ENCODE measurements at places on chromosomes 3 and 15. TPM values are rescaled to one million over a fixed set of nuclear protein-coding genes. Genes with fewer than 3 reads are reported as not detected.

The ISLR gene
- total RNA-seq, result 14.0 TPM

The COPG1 gene
- total RNA-seq, result 240 TPM

The SCN10A gene
- total RNA-seq, result not detected

The SERINC4 gene
- total RNA-seq, result under 0.01 TPM

- no peaks in the 10 kb centered on the region for H3K27me3 ChIP-seq
- H3K36me3 ChIP-seq, result peaks cover 37% of the 10 kb centered on the region
- no peak overlapping the region for H3K27ac ChIP-seq
- H3K4me1 ChIP-seq, result peaks cover 5% of the 10 kb centered on the region
- DNase-seq, result no peak
Observed at GRCh38 chr3:14129296-14129695, 4.4 kb downstream of the TMEM43 start.

GRCh38 chr3:151012753-151013152, 40.2 kb upstream of the CLRN1 start:
- H3K27ac ChIP-seq, result no peak overlapping the region
- H3K27me3 ChIP-seq, result no peaks in the 10 kb centered on the region
- no peaks in the 10 kb centered on the region for H3K4me1 ChIP-seq
- H3K36me3 ChIP-seq, result no peaks in the 10 kb centered on the region
- no peak overlapping the region for H3K4me3 ChIP-seq
- no peak for DNase-seq

DNA sequence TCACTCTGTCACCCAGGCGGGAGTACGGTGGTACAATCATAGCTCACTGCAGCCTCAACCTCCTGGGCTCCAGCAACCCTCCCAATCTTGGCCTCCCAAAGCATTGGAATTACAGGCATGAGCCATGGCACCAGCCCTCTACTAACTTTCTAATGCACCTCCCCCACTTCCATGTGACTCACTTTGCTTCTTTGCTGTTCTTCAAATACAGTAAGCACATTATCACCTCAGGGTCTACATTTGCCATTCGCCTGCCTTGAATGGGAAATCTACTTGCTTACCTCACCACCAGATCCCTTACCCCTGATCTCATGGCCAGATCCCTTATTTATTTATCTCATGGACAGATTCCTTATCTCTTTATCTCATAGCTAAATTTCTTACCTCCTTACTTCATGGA, 235.3 kb downstream of the KCNMB2 start:
- no peaks in the 10 kb centered on the region for H3K4me1 ChIP-seq
- H3K4me3 ChIP-seq, result no peak overlapping the region
- H3K27me3 ChIP-seq, result no peaks in the 10 kb centered on the region
- no peak overlapping the region for H3K27ac ChIP-seq
- DNase-seq, result no peak

DNA sequence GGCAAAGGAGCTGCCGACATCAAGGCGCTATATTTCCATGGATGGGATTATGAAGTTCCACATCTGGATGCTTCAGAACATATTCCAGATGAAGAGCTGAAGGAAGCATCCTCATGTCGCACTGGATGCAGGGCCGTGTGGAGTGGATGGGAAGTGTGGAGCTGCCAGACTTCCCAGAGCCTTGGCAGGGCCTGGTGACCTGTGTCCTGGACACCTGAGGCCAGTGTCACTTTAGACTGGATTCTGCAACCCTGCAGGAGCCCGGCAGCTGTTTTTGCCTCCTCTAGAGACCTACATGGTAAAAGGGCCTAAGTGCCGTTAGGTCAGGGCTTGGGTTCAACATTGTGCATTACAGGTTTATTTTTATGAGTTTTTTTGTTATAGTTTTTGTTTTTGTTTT, 11.3 kb upstream of the XYLB start:
- no peaks in the 10 kb centered on the region for H3K36me3 ChIP-seq
- DNase-seq, result no peak
- H3K27me3 ChIP-seq, result no peaks in the 10 kb centered on the region

GRCh38 chr3:50203809-50204803, 965 bp upstream of the SLC38A3 start:
- no peaks in the 10 kb centered on the region for H3K36me3 ChIP-seq
- peaks cover 47% of the 10 kb centered on the region for H3K27me3 ChIP-seq
- no peak overlapping the region for H3K27ac ChIP-seq

DNA sequence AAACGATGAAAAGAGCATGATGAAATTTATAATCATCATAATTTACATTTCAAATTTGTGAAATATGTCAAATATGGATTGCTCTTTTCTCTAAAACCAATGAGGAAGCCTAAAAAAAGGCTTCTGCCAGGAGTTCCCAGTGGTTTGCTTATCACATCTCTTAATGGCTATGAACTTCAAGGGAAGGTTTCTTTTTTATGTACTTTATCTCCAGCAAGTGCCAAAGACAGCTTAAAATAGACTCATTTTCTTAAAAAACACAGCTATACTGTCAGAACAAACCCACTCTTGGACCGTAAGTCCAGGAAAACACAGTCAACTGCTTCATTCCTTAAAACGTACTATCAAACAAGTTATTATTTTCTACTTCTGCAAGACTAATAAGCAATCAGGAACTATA, 80.2 kb downstream of the DLG1 start:
- H3K4me1 ChIP-seq, result peaks cover 12% of the 10 kb centered on the region
- no peaks in the 10 kb centered on the region for H3K27me3 ChIP-seq
- H3K4me3 ChIP-seq, result no peak overlapping the region
- no peak overlapping the region for H3K27ac ChIP-seq
- no peaks in the 10 kb centered on the region for H3K36me3 ChIP-seq

DNA sequence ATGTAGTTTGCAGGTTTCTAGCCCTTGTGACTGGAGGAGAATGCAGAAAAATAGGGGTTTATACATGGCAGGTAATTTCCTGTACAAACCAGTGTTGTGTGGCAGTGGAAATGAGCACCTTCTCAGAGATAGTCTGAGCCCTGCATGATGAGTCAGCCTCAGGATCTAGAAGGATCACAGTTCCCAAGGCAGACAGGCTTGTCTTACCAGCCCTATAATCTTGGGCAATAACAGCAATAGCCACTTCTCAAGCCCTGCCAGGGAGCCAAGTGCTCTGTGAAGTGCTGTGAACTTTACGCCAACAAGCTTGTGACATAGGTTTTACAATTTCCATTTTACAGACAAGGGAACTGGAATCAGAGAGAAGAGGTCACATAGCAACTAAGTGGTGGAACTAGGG, 89.4 kb downstream of the CD47 start:
- no peak overlapping the region for H3K27ac ChIP-seq
- no peak for DNase-seq

GRCh38 chr3:9074079-9074478, 110.8 kb upstream of the RAD18 start:
- no peak overlapping the region for H3K27ac ChIP-seq
- no peak overlapping the region for H3K4me3 ChIP-seq
- no peaks in the 10 kb centered on the region for H3K36me3 ChIP-seq
- H3K4me1 ChIP-seq, result no peaks in the 10 kb centered on the region
- DNase-seq, result peak; percentile 80

- no peaks in the 10 kb centered on the region for H3K4me1 ChIP-seq
- no peak overlapping the region for H3K27ac ChIP-seq
- no peak for DNase-seq
- no peak overlapping the region for H3K4me3 ChIP-seq
Observed at GRCh38 chr3:167908746-167909503, 173.4 kb downstream of the SERPINI1 start.

DNA sequence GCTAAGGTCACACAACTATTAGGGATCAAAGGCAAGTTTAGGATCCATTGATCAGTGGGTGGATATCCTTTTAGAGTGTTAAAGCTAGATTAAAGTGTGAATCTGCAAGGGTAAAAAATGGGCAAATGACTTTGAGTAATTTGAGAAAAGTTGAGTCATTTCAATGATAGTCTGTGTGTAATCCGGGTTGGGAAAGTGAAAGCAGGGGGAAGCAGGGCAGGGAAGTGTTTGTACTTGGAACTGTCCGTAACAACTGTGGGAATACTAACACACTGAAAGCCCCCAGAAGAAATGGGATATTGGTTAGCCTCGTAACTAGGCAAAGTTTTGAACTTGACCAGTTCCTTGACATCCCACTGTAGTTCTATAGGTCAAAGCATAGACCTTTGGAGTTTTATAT, 187.2 kb upstream of the SLITRK3 start:
- no peaks in the 10 kb centered on the region for H3K36me3 ChIP-seq
- no peaks in the 10 kb centered on the region for H3K27me3 ChIP-seq
- no peak overlapping the region for H3K4me3 ChIP-seq
- H3K27ac ChIP-seq, result no peak overlapping the region
- DNase-seq, result peak; percentile 6

All from fibroblast of lung (primary cell).